Activated CD4-positive, alpha-beta T cell treated with anti-CD3 and anti-CD28 coated beads, Interleukin-2, amount 50 U/mL, for 24 hours (primary cell): ENCODE measurements at places on chromosomes 2 and 18.

- no peak for DNase-seq
These were observed 1.0 kb downstream of the PSTPIP2 start for GRCh38 chr18:46070815-46071652.

- DNase-seq: no peak
These were observed 66.6 kb upstream of the ODC1 start for GRCh38 chr2:10514743-10515142.

DNA sequence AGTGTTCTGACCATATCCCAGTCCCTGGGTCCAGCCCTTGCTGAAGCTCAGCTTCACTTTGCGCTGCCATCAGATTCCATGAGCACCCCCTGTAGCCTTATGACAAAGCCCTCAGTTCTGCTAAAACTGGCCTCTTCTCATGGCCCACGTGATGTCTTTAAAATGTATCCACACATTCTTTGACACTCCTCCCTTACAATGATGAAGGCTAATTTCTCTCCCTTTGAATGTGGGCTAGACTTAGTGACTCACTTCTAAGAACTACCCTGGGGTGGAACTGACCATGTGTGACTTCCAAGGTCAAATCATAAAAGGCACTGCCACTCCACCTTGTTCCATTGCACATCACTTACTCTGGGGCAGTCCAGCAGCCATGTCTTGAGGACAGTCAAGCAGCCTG is 45.4 kb upstream of the GORASP2 start:
- DNase-seq: no peak

GRCh38 chr2:119674711-119675500 is 4.1 kb upstream of the TMEM177 start:
- DNase-seq: no peak

- no peak for DNase-seq
These were observed 66.9 kb upstream of the FZD5 start for GRCh38 chr2:207836521-207837133.

- no peak for DNase-seq
These were observed 420.2 kb downstream of the SUCLG1 start for GRCh38 chr2:84038866-84039265.

DNA sequence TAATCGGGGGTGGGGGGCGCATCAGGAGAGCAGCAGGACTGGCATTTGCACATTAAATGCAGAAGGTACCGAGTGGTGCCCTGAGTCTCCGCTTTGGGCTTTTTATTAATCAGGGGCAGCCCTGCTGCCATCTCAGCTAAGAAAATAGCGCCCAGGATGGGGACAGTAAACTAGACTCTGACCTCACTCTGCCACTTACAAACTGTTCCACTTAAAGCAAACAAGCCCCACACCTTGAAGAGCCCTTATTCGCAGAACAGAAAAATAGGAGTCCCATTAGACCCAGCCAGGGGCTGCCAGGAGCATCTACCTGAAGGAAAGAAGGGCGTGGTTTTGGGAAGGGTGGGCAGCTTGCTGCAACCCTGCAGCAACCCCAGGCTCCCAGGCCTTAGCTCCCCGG is 165.3 kb downstream of the TNS1 start:
- no peak for DNase-seq

DNA sequence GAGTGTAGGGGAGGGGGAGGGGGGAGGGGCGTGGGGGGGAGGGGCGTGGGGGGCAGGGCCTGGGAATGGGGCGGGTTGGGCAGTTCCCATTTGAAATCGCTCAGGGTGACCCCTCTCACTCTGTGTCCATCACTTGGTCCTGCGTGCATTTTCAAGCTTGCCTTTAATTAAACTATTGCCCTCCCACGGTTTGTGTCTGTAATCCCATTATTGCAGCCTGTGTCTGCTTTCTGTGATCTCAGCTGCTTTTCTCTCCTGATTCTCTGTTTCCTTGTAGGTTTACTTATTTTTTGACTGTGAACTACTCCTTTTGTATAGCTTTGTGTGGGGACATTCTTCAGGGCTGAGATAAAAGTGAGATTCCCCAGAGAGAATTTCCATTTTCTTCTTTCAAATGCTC is 1.3 kb downstream of the DCDC2C start:
- DNase-seq: no peak

DNA sequence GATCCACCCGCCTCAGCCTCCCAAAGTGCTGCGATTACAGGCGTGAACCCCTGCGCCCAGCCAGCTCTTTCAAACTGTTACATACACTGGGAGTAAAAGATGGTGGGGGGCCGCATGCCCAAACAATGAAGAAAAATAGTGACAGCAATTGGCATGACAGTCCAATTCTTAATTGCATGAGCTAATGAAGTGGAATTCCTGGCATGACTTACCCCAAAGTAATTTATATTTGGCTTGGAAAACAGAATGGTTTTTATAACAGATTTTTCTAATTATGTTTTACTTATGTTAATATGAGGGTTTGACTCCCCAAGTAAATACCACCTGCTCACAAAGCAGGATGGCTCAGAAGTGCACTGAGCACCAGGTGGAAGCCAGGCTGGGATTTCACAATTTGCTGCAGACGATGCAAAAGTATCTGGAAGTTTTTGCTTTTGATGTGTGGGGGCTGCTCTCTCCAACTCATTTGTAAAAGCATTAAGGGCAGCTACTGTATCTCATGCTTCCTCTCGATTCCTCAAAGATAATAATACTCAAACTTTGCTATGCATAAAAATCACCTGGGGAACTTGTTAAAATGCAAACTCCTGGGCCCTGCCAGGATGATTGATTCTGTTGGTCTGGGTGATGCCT is 24.0 kb upstream of the ATG16L1 start:
- no peak for DNase-seq
